ENCODE measurements at places on chromosomes 6 and 20.

GRCh38 chr6:152642578-152643375 lies 5.6 kb upstream of the SYNE1 start:
- DNase-seq: peak; percentile 92

- no peak for DNase-seq
These were observed 437.1 kb downstream of the UTRN start for GRCh38 chr6:144722154-144722737.

- DNase-seq: no peak
These were observed 24.4 kb upstream of the EDN1 start for GRCh38 chr6:12265791-12266190.

DNA sequence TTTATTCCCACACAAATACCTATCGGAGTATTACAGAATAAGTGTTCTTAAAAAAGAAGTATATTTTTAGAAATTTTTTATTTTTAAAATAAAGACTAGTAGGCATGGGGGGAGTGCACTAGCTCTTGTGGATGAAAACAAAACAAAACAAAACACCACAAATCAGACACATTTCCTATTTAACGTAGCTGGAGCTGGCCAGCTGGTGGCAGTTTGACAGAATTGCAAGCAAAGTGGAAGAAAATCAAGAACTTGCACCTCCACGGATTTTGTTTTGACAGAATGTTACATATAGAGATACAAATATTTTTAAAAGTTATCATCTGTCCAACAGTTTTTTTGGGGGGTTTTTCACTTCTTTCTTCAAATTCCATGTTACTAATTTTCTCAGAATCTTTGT lies 63.6 kb upstream of the SNRPB2 start:
- no peak for DNase-seq

- no peak for DNase-seq
These were observed 1.5 kb upstream of the ILRUN start for GRCh38 chr6:34697904-34698559.

- no peak for DNase-seq
These were observed 8.8 kb downstream of the CDKAL1 start for GRCh38 chr6:20542927-20543602.

DNA sequence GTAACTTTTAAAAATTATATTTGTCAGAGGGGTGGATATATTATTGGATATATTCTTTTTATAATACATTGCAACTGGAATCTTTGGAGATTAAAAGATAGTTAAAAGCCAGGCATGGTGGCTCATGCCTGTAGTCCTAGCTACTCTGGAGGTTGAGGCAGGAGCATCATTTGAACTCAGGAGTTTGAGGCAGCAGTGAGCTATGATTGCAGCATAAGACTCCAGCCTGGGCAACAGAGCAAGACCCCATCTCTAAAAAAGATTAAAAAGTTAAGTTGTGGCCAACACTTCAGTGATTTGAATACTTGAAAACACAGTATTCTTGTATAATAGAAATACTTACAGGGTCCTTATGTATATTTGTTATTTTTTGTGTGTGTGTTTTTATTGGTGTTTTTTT lies 15.2 kb downstream of the MAPRE1 start:
- DNase-seq: no peak
